ENCODE measurements at places on chromosomes 5 and 9.

DNA sequence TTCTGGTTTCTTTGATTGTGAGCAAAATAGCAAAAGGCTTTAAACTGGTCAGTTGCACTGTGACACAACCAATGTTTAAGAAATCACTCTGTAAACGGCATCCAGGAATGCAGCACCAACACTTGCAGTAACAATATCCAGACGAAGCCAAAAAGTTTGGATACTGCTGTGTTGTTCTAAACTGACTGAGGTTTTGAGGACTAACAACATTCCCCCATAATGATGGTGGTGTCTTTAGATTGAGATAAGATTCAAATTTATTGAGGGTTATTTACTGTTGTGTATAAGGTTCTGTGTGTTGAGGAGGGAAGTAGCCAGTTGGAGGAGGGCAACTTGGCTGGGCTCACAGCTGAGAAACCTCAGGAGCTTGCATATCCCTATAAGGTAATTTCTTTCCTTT is 353.6 kb downstream of the BNC2 start:
- no peak for DNase-seq

GRCh38 chr9:129813661-129814060 is 10.3 kb downstream of the TOR1A start:
- no peak for DNase-seq

- no peak for DNase-seq
These were observed 842 bp downstream of the TMED7 start for GRCh38 chr5:115624994-115625393.

DNA sequence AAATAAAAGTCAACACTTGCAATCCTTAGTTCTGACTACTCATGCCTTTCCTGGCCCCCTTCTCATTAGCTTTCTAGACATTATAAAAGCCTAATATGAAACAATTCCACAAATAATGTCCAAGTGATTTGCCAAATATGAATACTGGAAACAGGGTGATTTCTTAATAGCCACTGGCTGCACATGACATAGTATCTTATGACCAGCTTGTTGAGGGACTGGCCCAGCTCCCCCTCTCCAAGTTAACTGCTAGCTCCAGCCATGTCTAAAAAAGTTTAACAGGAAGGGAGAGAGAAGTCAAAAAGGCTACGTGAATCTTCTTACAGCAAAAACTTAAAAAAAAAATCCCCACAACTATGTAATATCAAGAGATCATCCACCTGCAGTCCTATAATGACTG is 1.5 kb downstream of the CERT1 start:
- no peak for DNase-seq

DNA sequence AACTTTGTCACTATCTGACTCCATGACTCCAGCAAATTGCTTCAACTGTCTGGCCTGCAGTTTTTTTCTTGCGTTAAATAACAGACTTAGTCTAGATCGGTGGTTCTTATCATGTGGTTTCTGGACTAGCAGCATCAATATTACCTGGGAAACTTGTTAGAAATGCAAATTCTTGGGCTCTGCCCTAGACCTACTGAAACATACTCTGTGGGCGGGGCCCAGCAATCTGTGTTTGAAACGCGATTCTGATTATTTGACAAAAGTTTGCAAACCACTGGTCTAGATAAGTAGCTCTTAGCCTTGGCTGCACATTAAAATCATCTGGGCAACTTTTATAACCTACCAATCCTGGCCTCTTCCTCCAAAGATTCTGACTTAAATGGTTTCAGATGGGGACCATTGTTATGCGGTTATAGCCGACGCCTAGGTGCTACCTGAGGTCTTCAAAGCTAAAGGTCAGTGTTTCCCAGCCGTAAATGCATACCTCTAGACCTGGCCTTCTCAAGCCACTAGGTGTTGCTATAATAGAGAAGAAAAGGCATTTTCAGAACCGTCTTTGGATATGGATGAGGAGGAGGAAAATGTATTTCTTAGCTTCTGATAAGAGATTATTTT is 74.0 kb downstream of the C9orf85 start:
- no peak for DNase-seq

DNA sequence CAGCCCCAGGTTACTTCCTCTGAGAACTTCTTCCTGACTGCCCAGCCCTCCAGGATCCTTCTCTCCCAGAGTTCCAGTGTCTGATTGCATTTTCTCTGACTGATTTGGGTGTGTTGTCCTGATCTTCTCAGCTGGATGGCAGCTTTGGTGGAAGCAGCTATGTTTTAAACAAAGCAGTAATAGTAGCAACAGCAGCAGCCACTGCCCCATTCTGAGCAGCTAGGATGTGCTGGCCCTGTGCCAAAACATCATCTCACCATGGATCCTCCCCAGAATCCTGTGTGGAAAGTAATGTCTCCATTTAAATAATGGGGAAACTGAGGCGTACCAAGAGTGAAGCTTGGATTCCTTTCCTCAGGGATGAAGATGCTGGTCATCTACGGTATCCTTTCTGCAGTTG is 46.4 kb upstream of the PSD2 start:
- no peak for DNase-seq

Data from stimulated activated CD4-positive, alpha-beta T cell treated with anti-CD3 and anti-CD28 coated beads, TNF-alpha, amount 100 ng/mL, for 1 hour (primary cell).